ENCODE measurements at places on chromosomes 5 and 9. TPM values are rescaled to one million over a fixed set of nuclear protein-coding genes. Genes with fewer than 3 reads are reported as not detected.

Gene WDR31
- total RNA-seq: 0.99 TPM

Gene PCDHB12
- 0.19 TPM for total RNA-seq

Gene C9orf85
- total RNA-seq: 10.0 TPM

Gene C9orf153
- total RNA-seq: not detected

Gene ADRB2
- total RNA-seq: 0.70 TPM

Gene ARID3C
- not detected for total RNA-seq

Gene PCAT7
- total RNA-seq: not detected

Gene SPATA31D4
- not detected for total RNA-seq

Gene GPR151
- not detected for total RNA-seq

Gene FAM221B
- not detected for total RNA-seq

Gene CDX1
- not detected for total RNA-seq

Gene MTRR
- total RNA-seq: 12.5 TPM

Gene PGM5
- total RNA-seq: 1.4 TPM

Gene PCDHB8
- 0.88 TPM for total RNA-seq

Gene WASHC1
- total RNA-seq: 4.2 TPM

Measured in glomerular endothelial cell (primary cell).